ENCODE measurements at places on chromosomes 4 and X. TPM values are rescaled to one million over a fixed set of nuclear protein-coding genes. Genes with fewer than 3 reads are reported as not detected.

GRCh38 chr4:76448211-76448610 lies 13.2 kb downstream of the SHROOM3 start:
- no peak overlapping the region for H3K4me3 ChIP-seq
- no peak overlapping the region for H3K27ac ChIP-seq
- H3K4me1 ChIP-seq: peaks cover 51% of the 10 kb centered on the region
- no peak for DNase-seq
- H3K36me3 ChIP-seq: no peaks in the 10 kb centered on the region

USP17L19 gene
- total RNA-seq: not detected

GRCh38 chrX:49991758-49992157 lies 69.4 kb downstream of the CLCN5 start:
- no peak for DNase-seq
- H3K36me3 ChIP-seq: no peaks in the 10 kb centered on the region
- peaks cover 6% of the 10 kb centered on the region for H3K4me1 ChIP-seq
- no peaks in the 10 kb centered on the region for H3K27me3 ChIP-seq

- H3K4me3 ChIP-seq: no peak overlapping the region
- no peaks in the 10 kb centered on the region for H3K36me3 ChIP-seq
- no peak overlapping the region for H3K27ac ChIP-seq
These were observed 70.3 kb downstream of the PPEF2 start for GRCh38 chr4:75831856-75832405.

GRCh38 chr4:1802151-1802715 lies 9.1 kb downstream of the FGFR3 start:
- no peak overlapping the region for H3K27ac ChIP-seq
- no peak for DNase-seq
- no peaks in the 10 kb centered on the region for H3K36me3 ChIP-seq
- no peak overlapping the region for H3K4me3 ChIP-seq
- no peaks in the 10 kb centered on the region for H3K27me3 ChIP-seq

DNA sequence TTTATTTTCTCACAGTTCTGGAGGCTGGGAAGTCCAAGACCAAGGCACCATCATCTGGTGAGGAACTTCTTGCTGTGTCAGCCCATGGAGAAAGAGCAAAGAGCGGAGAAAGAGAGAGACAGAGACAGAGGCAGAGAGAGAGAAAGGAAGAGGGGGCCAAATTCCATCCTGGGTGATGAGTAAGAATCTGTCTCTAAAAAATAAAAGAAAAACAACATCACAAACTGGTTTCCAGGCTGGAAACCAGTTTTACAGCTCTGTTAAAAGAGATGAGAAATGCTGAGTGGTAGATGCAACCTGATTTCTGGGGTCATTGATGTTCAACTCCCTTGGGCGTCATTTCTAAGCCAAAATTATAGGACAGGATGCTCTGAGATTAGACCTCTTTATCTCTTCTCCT lies 72.9 kb downstream of the SHOX start:
- no peak overlapping the region for H3K27ac ChIP-seq
- peaks cover 1% of the 10 kb centered on the region for H3K36me3 ChIP-seq
- no peaks in the 10 kb centered on the region for H3K4me1 ChIP-seq
- peaks cover 5% of the 10 kb centered on the region for H3K27me3 ChIP-seq
- H3K4me3 ChIP-seq: no peak overlapping the region

DNA sequence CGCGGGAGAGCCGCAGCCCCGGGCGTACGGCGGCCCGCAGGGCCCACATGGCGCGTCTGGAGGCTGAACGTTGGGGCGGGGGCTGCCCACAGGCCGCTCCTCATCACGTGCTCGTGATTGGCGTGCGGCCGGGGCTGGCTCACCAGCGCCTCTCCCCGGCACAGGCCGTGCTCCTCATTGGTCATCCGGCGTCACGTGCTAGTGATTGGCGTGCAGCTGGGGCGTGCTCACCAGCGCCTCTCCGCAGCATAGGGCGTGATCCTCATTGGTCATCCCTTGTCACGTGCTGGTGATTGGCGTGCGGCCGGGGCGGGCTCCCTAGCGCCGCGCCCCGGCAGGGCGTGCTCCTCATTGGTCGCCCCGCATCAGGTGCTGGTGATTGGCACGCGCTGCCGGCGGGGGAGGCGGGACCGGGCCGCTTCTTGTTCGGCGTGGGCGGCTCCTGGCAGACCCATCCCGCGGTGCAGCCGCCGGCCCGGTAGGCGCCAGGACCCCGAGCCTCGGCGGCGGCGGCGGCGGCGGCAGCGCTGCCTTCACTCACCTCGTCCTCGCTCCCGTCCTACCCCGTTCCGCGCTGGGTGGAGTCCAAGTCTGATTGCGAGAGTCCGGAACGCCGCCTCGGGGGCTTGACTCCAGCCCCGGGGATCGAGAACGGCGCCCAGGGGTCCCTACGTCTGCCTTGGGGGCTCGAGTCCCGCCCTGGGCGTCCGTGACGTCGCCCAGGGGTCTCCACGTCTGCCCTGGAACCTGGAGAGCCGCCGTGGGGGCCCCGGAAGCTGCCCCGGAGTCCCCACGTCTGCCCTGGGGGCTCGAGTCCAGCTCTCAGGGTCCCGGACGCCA lies at the start of gene GTPBP6:
Gene GTPBP6 (minus strand): TSS at position 58 of the 840 bp plus-strand sequence. CDS start 9 bp downstream, at position 49.
- H3K27ac ChIP-seq: peak within 1 kb of the TSS; percentile 96
- peaks cover 24% of the 10 kb centered on the region for H3K4me1 ChIP-seq
- H3K36me3 ChIP-seq: no peaks in the 10 kb centered on the region

DNA sequence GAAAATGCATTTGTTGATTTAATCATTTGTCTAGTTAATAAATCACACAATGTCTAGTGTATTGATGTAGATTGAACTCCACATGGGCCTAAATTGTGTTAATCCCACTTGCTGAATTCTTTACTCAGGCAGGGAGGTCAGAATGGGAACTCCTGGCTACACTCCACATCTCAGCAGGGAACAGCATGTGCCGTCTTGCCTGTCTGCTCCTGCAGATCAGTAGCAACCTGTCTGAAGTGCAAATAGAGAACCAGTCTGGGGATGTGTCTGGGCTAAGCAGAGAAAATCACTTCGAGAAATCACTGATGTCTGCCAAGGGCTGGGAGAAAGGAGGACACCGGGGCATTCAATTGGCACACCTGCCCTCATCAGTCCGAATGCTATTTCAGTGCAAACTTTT lies 16.5 kb upstream of the MXRA5 start:
- peaks cover 5% of the 10 kb centered on the region for H3K4me1 ChIP-seq
- no peak overlapping the region for H3K4me3 ChIP-seq
- H3K27me3 ChIP-seq: no peaks in the 10 kb centered on the region
- no peak for DNase-seq
- H3K36me3 ChIP-seq: no peaks in the 10 kb centered on the region

SMIM43 gene
- total RNA-seq: not detected

DNA sequence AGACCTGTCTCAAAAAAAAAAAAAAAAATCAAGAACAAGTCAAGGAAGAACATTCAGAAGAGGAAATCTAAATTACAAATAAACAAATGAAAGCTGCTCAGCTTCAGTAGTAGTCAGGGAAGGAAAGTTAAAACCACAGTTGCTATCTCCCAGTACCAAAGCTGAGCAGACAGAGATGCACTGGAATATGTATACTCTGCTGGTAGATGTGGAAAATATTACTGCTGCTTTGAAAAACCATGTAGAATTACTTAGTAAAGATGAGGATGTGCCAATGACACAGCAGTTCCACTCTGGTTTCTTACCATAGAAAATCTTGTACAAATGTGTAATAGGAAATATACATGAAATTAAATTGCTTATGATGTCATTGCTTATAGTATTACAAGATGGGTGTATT lies 25.1 kb upstream of the PRKX start:
- no peak for DNase-seq
- no peak overlapping the region for H3K27ac ChIP-seq
- H3K4me1 ChIP-seq: no peaks in the 10 kb centered on the region
- peaks cover 9% of the 10 kb centered on the region for H3K27me3 ChIP-seq
- H3K4me3 ChIP-seq: no peak overlapping the region

SNCA gene
- 3.9 TPM for total RNA-seq

All from chondrocyte (in vitro differentiated cells).